Activated naive CD4-positive, alpha-beta T cell (primary cell): ENCODE measurements at places on chromosomes 3 and 15.

GRCh38 chr3:59069838-59070237 lies 20.0 kb upstream of the CFAP20DC start:
- DNase-seq: no peak

DNA sequence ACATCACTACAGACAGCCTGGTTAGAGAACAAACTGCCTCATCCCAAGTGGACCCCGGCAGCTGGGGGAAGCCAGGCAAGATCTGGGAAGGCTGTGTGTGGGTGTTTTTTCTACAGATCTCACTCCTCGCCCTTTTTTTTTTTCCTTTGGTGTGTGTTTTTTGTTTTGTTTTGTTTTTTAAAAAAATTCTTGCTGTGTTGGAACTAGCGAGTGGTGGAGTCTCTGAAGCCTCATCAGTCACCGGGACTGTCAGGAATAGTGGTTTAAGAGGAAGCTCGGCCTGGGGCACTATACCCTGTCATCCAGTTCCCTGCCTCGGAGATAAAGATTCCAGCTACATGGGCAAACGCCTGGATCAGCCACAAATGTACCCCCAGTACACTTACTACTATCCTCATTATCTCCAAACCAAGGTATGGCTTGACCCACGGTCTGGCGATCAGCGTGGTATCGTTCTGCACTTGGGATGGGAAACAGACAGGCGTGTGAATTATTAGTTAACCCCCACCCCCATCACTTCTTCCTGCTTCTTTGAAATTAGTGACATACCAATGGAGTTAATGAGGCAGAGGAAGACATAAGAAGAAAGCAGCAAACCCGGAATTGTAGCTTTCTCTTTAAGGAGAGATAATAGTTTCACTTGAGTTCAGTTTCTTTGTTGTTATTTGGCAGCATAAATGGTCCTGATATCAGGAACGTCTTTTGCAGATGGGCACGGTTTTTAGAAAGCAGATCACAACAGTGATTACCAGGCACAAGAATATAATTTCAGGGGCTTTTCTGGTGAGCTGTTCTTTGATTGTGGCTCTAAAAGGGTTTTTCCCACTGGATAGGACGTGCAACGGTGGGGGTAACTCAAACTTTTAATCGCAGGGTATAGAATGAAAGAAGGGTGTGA lies 722 bp downstream of the RBMS3 start:
- no peak for DNase-seq

GRCh38 chr3:72862314-72863090 lies 14.3 kb upstream of the SHQ1 start:
- DNase-seq: no peak

GRCh38 chr15:63238796-63239195 lies 38.6 kb upstream of the APH1B start:
- DNase-seq: no peak

DNA sequence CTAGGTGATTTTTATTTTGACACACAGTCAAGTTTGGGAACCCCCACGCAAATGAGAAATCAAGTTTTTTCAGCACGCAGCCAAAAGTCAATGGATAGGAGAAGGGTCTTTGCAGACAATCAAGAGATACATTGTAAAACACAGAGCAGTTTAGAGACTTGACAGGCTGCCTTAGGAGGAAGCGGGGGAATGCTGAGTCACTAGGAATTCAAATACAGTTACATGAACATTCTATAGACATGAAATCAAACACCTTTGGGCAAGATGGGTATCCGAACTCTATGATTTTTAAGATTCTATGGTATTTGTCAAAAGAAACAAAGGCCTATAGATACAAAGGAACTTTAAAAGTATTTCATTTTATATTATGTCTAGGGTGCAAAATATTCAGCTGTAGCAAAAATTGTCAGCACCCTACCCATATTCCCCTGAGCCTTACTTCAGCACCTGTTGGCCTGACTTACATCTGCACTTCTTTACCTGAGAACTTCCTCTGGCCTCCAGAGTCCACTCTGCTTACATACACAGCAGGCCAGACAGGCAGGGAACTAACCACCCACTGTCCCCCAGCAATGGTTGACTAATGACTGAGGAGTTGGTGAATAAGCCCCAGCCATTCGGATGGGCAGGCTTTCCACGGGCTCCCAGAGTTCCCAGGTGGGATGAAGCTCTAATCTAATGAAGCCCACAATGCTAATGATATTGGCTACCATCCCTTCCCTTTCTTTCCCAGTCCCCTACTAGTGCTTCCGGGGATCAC lies 289.3 kb upstream of the RORA start:
- DNase-seq: no peak

DNA sequence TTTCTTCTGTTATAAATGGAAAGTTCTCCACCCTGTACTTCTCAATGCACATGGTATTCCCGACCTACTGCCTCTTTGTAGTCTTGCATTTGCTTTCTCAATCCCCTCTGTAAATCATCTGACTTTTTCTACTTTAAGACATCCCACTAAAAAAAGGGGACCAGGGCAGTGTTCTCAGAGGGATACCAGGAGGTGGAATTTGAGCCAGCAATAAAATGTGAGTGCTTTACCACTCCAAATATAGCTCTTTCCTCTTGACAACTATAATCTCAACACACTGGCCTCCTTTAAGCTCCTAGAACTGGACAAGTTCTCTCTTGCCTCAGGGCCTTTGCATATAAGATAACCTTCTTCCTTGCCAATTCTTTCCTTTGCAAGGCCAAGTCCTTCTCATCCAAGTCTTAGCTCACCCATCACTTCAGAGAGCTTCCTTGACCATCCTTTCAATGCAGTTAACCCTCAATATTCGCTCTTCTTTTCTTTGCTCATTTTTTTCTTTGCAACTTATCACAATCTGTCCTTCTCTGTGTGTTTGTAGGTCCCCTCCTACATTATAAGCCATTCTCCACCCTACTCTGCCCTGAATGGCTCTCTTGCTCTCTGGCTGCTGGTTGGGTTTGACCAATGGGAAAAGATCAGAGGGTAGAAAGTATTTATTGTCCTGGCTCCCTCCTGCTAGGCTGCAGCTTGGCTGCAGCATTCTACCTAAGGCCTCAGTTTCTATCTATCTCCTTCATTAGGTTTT lies 93.4 kb downstream of the PRICKLE2 start:
- DNase-seq: no peak

- DNase-seq: no peak
Observed at GRCh38 chr15:60128000-60128376, 123.9 kb downstream of the FOXB1 start.

DNA sequence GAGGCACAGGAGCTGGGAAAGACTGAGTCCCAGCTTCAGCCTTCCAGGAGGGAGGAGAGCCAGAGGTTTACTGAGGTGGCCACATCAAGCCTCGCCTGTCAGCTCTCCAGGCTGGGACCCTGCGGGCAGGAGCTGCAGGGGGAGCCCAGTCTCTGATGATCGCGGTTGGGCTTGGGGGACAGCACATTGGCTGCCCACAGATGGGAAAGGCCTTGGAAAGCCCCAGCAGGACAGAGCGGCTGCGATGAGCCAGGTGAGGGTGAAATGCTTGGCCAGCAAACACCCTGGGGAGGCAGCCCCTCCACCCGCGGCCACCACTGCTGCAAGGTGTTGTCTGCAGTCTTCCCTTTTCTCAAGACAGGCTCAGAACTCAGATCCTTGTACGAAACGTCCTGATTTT lies 31.2 kb downstream of the SEC61A1 start:
- no peak for DNase-seq

- DNase-seq: no peak
Observed at GRCh38 chr3:128496019-128496601, 3.1 kb upstream of the GATA2 start.

GRCh38 chr15:51766341-51766740 lies 14.9 kb downstream of the TMOD2 start:
- DNase-seq: no peak

- no peak for DNase-seq
Observed at GRCh38 chr3:172749230-172749965, 1.1 kb upstream of the ECT2 start.
